ENCODE measurements at places on chromosomes 2 and 18.

- DNase-seq: no peak
Measured at GRCh38 chr18:63848159-63848558, 39.3 kb upstream of the SERPINB2 start.

DNA sequence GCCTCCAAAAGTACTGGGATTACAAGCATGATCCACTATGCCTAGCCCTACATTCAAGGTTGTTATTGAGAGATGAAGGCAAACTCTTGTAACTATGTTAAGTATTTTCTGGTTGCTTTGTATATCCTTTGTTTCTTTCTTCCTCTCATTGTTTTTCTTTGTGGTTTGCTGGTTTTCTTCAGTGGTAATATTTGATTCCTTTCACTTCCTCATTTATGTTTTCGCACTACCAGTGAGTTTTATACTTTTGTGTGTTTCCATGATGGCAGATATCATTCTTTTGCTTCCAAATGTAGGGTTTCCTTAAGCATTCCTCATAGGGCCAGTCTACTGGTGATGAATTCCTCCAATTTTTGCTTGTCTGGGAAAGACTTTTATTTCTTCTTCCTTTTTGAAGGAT is 90.2 kb downstream of the NCK2 start:
- DNase-seq: no peak

DNA sequence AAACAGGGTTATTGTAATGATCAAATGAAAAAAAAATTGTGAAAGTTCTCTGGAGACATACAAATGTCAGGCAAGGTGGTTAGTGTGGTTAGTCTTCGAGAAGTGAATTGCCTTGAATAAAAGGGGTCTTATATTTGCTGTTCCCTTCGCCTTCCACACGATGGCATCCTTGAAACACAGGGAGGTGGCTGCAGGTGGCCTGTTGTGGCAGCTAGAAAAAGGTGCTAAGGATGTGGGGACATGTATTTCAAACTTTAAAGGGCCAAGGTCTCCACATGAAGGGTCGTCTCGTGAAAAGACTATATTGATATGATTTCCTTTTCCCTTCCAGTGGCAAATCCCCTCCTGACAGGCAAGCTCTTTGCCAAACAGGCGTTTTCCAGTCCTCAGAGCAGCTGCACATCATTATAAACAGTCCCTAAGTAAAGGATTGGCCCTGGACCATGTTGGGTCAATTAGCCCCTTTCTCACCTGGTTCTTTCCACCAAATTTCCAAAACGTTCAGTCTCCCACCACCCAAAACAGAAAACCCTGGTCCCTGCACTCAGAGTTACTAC is 68.5 kb downstream of the COPS8 start:
- DNase-seq: peak; percentile 34

- DNase-seq: no peak
Measured at GRCh38 chr2:98419544-98419943, 25.1 kb upstream of the INPP4A start.

DNA sequence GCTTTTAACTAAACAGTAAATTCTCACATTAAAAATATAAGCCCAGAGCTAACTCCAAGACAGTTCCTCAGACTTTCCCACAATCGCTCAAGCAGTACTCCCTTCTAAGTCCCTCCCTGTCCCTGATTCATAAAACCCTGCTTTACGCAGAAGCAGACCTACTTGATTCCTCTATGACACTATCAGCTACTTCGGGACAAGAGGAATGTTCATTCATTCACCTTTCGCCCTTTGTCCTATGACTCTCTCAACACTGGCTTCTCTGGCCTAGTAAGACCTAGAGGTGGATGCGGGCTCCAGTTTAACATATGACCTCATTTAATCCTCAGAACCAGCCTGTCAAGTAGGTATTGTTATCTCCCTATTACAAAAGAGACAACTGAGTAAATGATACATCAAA is 10.2 kb downstream of the LPIN2 start:
- DNase-seq: no peak

GRCh38 chr2:121282800-121283385 is 2.1 kb downstream of the TFCP2L1 start:
- no peak for DNase-seq

- DNase-seq: no peak
Measured at GRCh38 chr2:99689145-99689742, 199.4 kb upstream of the REV1 start.

DNA sequence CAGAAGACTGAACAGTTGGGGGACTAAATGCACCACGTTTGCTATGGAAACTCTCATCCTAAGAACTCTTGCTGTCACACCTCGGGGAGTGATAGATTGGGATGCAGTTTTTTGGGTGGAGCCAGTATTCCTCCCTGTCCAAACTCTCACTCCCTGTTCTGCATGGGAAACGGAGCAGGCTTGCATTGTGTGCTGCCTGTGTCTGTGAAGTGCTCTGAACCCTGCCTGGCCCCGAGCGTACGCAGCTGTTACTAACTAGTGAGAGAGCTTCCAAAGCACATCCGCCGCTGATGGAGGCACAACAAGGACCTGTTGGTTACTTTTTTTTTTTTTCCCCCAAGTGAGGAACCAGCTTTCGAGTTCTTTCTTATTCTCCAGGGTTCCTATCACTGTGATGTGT is 195.5 kb downstream of the ANAPC1 start:
- no peak for DNase-seq

DNA sequence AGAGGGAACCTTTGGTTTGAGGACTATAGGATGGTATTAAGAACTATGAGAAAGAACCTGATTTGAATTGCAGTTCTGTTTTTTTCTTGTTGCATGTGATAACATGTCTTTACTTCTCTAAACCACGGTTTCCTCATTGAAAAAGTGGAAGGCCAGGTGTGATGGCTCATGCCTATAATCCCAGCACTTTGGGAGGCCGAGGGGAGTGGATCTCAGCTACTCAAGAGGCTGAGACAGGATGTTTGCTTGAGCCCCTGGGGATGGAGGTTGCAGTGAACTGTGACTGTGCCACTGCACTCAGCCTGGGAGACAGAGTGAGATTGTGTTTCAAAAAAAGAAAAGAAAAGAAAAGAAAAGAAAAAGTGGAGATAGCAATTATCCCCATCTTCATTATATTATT is 32.3 kb downstream of the SCN9A start:
- no peak for DNase-seq

DNA sequence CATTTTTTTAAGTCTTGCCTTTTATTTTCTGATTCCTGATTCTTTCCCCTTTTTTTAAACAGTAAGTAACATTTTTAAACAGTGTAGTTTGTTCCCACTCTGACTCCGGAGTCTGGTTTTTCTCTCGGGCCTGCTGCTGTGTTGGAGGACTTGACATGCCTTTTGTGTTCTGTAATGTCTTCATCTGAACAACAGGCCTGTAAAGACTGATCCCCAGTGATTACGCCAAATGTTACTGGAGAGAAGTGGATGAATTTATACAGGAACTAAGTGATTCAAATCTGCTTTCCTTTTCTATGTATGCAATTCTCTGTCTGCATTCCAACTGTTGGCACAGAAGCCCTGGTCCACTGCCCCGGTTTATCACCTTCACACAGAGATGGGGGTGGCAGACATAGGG is 54.3 kb upstream of the RMDN2 start:
- no peak for DNase-seq

GRCh38 chr2:77519164-77519887 is 2.9 kb downstream of the LRRTM4 start:
- DNase-seq: no peak

GRCh38 chr2:19479666-19480065 is 121.2 kb upstream of the OSR1 start:
- DNase-seq: no peak

DNA sequence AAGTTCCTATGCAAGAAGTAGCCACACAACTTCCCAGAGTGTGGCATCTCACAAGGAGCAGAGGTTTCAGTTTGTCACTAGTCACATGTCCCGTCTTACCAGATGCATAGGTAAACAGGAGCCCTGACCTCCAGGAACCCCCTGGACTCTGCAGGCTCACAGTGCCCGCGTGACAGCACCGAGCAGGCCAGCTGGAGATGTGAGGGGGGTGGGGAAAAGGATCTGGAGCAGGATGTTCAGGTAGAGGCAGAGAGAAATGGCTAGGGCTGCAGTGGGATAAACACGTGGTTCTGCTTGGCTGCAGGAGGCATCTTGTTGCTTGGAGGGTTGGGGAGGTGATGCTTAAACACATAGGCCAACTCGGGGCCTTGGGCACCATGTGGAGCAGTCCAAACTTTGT is 54.2 kb downstream of the IMPA2 start:
- no peak for DNase-seq

GRCh38 chr18:65365245-65365980 is 385.4 kb upstream of the CDH7 start:
- DNase-seq: no peak

DNA sequence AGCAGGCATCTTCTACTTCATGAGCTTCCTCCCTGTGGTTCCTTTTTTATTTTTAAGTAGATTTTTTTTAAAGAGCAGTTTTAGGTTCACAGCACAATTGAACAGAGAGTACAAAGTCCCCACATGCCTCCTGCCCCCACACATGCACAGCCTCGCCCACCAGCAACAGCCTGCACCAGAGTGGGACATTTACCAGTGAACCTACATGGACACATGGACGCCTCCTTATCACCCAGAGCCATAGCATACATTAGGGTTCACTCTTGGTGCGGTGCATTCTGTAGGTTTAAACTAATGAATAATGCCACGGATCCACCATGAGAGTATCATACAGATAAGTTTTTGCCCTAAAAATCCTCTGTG is 40.9 kb downstream of the HS1BP3 start:
- no peak for DNase-seq

GRCh38 chr2:239110595-239111048 is 262.7 kb downstream of the TWIST2 start:
- no peak for DNase-seq

DNA sequence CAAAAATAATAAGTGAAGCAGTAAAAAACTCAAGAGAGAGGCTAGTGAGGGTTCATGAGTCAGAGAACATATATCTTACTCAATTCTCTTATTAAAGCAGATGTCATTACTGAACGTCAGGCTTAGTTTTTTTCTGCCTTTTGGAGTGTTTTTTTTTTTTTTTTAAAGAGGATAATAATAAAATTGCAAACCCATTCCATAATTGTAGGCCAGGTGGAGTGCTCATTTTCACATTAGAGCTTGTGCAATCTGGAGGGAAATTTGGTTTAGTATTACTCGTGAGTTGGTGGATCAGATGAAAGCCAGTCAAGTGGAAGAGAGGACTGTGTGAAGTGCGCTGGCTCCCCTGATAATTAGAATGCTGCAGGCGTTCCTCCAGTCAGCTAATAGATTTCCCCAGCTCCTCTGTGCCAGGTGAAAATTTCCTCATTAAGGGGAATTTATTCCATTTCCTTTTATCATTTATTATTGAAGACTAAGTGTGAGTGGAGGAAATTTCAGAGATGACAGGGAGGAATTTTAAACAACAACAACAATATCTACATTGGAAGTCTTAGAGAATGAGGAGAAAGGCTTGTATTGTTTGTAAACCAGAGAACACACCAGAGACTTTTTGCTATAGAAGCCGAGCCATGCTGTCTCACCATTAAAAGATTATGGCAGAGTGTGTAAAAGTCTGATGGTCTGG is 74.6 kb downstream of the CPS1 start:
- DNase-seq: no peak

DNA sequence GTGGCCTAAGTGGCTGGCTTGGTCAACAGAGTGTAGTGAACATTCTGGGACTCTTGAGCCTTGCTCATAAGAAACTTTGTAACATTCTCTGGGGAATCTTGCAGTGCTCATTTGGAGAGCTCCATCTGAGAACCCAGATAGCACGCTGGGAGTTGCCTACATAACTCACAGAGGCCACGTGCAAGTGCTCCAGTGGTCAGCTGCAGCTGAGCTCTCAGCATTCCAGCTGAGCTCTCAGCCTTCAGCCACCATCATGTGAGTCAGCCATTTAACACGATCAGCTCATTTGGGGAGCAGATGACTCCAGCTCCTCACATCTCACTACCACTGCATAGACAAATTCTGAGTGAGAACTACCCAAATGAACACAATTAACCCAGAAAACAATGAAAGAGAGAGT is 25.5 kb upstream of the CTNNA2 start:
- DNase-seq: no peak

DNA sequence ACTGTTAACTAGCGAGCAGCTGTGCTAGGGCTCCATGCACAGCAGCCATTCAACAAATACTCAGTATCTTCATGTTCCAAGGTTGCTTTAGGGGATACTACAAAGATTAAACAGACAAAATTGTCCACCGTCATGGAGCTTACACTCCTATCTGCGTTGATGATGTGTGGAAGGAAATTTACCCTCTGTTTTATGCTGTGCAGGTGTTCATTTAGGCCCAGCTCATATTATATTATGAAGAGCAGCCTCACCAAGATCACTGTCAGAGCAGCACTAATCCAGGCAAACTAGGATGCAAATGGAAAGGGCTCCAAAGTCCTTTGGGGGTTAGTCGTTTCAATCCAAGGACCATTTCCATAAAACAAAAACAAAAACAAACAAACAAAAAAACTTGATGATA is 13.4 kb upstream of the WIPF1 start:
- no peak for DNase-seq

GRCh38 chr2:205438241-205438640 is 244.1 kb upstream of the NRP2 start:
- no peak for DNase-seq

GRCh38 chr2:204274991-204275390 is 270.3 kb upstream of the PARD3B start:
- DNase-seq: no peak

- DNase-seq: no peak
Measured at GRCh38 chr2:55441280-55441892, 21.7 kb upstream of the CCDC88A start.

- no peak for DNase-seq
Measured at GRCh38 chr18:36153771-36154170, 24.1 kb downstream of the ELP2 start.

GRCh38 chr18:67192535-67192934 is 324.0 kb downstream of the DSEL start:
- DNase-seq: no peak

- no peak for DNase-seq
Measured at GRCh38 chr18:72086421-72086820, 457.7 kb downstream of the CBLN2 start.

DNA sequence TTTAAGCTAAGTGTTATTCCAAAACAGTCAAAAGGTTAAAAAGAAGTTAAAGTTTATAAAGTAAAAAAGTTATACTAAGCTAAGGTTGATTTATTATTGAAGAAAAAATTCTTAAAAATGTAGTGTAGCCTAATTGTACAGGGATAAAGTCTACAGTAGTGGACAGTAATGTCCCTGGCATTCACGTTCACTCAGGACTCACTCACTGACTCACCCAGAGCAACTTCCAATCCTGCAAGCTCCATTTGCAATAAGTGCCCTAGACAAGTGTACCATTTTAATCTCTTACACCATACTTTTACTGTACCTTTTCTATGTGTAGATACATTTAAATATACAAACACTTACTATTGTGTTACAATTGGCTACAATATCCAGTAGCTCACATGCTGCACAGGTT is 86.1 kb downstream of the CACNB4 start:
- no peak for DNase-seq

GRCh38 chr18:58438958-58439300 is 190.0 kb downstream of the ALPK2 start:
- no peak for DNase-seq

DNA sequence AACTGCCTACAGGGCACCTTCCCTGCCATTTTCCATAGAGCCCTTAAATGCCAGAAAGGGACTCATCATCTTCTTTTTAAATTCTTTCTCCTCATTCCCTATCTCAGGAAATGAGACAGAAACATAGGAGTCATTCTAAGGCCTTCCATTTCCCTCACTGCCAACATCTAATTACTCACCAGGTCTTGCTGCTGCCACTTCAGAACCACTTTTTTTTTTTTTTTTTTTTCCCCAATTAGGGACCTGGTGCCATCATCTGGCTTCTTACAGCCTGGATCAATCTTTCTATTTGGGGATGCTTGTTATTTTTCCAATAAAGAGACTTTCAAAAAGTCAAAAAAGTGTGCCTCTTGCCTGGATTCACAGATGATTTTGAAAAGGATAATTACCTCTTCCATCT is 373.4 kb downstream of the LPIN1 start:
- DNase-seq: no peak
